ENCODE measurements at places on chromosomes 6 and 20.

GRCh38 chr6:29624520-29624961, 8.4 kb downstream of the GABBR1 start:
- DNase-seq: no peak

DNA sequence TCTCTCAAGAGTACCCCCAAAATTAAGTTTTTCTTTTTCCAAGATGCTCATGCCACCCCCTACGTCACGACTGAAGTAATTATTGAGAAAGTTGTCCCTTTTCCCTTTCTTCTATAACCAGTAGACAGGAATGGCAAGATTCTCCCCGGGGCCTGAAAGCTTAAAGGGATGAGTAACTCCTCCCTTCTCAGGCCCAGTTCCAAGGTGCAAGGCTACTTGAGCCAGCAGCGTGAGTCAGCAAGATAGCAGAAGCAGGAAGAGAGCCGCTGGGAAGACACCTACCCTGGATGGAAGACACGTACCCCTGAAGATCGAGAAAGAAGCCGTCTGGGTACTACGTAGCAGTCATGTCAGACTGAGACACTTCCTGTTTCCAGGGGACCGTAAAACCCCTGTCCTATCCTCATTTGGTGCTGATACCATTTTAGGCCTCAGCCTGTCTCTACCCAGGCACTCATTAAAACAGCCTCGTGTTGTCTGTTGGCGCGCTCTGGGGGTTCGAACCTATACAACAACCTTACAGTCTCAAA, 241.0 kb downstream of the ADGRG6 start:
- no peak for DNase-seq

DNA sequence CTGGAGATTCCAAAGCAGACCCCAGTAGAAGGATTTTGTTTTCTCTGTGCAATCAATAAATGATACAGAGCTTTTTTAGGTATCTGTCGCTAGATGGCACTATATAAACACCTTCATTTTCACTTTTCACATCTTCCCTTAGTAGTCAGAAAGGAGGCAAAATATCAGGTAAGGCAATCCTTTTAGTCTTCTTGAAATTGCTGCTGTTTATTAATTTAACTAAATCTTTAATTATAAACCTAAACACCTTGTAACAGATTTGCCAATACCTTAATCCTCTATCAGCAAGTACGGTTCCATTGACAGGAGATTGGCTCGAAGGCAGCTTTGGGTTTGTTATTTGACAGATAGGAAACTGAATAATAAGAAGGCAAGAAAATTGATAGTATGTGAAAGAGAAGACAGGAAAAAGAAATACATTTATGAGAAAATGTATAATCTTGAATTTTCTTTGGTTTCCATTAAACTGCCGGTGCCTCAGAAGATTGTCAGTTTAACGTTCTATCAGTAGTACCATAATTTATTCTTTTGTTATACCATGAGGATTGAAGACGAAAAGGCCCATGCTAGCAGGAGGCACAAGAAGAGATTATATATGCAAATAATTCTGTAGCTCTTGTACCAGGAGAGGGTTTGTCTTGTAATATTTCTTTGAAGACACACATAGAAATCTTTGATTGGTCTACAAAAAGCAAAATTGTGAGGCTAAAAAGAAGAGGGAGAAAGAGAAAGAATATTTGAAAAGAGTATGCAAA, 23.5 kb upstream of the IBTK start:
- no peak for DNase-seq

GRCh38 chr6:137518386-137518983, 24.3 kb upstream of the OLIG3 start:
- DNase-seq: no peak

DNA sequence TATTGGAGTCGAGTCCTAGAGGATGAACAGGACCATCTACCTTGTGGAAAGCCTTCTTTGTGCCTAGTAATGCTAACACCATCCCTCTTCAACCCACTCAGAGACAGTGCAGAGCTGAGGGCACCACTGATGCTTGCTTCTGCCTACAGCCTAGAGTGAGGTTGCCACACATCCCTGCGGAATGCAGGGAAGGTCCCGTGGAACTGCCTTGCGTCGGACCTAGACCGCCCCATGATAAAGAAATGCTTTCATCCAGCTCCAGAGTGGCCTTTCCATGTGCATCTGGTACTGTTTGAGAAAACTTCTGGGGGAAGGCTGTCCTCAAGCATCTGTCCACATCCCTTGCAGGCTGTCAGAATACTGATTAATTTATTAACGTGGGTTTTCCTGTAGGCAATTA, 168.4 kb downstream of the PHACTR1 start:
- no peak for DNase-seq

GRCh38 chr20:41560970-41561369, 57.2 kb downstream of the CHD6 start:
- no peak for DNase-seq

GRCh38 chr6:142816031-142816430, 128.9 kb downstream of the HIVEP2 start:
- DNase-seq: no peak

DNA sequence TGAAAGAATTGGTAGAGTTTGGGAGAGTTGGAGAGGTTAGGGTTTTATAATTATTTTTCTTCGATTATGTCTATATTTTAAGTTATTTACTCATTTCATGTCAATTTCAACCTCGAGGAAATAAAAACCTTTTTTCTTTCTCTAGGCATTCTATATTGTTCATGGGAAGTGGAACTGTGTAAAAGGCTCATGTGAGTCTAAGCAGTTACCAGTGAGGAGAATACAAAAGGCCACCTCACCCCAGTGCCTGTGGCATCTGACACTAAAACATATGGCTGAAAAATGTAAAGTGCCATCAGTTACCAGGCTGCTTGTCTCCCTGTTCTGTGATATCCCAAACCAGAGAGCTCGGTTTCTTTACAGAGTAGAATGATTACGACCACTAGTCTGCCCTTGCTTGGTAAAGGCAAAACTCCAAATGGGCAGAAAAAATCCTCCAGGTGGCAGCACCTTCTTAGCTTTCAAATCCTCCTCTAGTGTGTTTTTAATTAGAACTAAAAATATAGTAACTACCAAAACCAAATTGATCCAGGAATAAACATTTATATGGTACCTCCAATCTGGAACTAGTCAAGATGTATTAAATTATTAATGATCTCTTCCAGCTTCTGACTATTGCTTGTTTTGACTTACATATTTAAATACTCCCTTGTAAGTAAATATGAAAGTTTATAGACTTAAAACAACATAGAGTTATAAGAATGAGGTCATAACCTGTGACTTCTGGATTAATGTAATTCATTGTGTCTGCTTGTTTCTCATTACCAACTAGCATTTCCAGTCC, 122.6 kb upstream of the MCHR2 start:
- peak; percentile 23 for DNase-seq

DNA sequence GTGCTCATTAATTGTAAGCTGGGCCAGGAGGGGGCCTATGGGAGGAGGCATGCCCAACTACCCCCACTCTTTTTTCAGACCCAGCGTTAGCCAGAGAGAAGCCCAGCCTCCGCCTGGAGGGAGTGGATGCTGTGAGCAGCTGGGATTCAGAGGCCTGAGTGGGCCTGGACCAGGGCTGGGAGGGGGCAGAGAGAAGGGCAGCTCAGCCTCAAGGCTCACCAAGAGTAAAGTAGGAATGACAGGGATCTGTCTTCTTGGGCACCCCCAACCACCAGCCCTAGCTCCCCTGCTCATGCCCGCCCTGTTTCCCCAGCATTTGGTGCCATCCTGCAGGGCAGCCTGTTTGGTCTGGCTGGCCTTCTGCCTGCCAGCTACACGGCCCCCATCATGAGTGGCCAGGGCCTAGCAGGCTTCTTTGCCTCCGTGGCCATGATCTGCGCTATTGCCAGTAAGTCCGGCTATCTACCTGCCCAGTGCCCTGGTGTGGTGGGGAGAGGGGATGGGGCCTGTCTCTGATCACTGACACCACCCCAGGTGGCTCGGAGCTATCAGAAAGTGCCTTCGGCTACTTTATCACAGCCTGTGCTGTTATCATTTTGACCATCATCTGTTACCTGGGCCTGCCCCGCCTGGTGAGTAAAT, 6.8 kb downstream of the SLC29A1 start:
- no peak for DNase-seq

- DNase-seq: no peak
Observed at GRCh38 chr20:6993011-6993410, 225.5 kb downstream of the BMP2 start.

DNA sequence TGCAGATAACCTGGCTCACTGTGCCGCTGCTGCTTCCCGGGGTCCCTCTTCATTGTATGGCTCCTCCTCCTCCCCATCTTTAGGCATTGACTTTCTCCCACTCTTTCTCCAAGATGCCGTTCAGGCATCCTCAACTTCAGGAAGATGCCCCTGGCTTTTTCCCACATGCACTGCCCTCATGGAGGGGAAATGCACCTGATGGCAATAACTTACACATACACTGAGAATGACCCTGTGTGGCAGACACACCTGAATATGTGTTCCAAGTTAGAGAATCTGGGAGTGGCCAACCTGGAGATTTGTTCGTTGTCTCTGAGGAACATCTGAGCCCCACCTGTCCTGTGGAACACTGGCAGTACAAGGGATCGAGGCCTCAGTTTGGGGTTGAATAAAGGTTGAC, 273.9 kb upstream of the CHD6 start:
- DNase-seq: no peak

GRCh38 chr20:6122873-6123648, at the start of gene FERMT1:
FERMT1 (minus strand) TSS chr20:6123030; CDS start chr20:6119554, 3,476 bp downstream.
- DNase-seq: peak; percentile 70

DNA sequence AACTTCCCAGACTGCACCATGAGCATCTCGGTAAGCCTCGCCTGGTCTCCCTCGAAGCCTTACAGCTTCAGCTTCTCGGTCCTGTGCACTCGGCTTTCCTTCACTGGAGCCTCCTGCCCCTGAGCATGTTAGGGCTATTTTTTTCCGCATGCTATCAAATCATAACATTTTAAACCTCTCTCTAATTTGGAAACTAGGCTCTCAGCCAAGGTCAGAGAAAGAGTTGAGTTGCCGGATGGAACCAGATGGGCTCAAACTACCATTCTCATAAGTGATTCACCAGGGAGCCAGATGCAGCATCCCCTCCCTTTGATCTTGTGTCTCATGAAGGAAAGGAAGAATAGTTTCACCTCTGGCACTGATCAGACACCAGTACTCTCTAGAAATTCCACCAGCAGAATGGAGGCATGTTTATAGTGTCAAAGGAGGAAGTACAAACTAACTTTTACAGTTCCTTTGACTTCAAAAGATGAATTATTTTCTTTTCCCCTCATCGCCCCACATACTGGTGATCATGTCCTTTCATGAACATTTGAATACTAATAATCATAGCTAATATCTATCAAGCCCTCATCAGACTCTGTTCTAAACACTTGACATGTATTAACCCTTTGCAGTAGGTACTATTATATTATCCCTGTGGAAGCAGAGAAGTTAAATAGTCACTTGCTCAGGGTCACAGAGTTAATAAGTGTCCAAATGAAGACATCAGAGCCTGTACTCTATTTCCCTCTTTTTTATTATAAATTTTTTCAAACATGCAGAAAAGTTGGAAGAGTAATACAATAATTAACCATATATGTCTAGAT, 46.7 kb downstream of the MAP1LC3A start:
- no peak for DNase-seq

- DNase-seq: no peak
Observed at GRCh38 chr6:140012150-140012549, 637.7 kb upstream of the CITED2 start.

DNA sequence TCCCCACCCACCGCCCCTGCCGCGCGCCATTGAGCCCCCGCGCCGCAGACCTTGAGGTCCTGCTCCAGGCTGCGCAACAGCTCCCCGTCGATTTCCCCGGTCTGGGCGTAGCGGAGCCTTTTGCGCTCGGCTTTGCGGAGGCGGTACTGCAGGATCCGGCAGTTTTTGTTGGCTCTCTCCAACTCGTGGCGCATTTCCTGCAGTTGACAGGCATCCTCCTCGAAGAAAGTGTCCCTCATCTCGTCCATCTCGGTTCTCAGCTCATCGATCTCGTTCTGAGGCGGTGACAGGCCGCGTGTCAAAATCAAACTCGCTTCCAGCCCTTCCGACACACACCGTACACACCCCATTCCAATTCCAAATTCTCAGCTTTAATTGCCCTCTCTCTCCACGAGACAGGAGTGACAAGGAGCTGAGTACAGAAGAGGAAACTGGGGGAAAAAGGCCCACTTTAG, 4.3 kb downstream of the MTCL3 start:
- DNase-seq: peak; percentile 66

DNA sequence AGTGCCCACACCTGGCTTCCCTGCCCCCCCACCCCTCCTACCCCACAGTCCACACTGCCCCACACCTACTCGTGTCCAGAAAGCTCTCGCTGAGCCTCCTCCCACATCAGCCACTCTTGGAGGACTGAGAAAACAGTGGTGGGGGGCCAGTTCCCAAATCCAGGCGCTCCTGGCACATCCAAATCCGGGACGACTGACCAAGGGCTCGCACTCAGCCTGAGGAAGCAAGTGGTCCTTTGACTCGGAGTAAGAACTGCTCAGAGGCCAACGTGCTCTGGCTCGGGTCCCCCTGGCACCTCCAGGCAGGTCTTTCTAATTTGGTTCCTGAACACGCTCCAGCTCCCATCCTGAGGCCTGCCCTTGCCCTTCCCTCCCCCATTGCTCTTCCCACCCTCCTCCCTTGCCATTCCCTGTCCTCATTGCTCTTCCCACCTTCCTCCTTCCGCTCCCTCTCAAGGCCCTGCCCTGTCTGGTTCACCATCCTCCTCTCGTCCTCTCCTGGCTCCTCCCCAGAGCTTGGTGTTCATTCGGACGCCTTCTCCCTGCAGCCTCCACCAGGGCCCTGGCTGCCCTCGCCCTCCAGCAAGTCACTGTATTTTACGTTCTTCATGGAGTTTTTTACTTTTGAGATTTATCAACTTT, 83.6 kb downstream of the THBS2 start:
- DNase-seq: no peak

DNA sequence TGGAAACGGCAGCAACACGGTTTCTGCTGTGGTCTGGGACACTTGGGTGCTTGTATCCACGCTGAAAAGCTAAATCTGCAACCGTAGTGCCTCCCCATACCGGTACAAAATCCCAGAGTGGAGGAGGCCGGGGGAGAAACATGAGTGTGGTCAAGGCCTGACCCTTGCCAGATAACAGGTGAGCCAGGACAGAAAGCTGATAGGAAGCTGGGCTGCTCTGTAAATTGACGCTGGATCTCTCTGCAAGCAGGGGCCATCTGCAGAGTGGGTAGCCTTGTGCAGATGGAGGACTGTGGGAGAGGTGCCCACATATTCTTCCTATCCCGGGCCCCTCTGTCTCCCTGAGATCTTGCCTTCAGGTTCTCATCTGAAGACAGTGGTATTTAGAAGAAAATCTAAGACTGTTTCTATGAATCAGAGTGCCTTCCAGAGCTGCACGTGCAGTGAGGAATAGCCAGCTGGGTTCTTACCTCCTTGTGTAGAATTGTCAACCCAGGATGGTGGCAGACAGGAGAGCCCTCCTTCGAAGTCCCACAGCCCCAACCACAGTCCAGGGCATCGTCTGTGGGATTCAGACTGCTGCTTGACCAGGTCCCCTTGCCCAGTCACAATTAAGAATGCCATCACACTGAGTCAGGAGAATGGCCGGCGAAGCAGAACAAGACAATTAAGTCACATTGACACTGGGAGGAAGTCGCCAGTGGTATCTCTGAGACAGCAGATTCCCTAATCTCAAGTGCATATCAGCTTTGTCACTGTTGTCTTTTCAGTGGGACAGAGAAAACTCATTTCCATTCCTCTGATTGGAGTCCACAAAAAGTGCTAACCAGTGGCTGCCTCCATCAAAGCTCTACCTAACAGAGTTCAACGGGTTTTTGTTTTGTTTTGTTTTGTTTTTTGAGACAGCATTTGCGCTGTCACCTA, 100.0 kb upstream of the RIPOR2 start:
- no peak for DNase-seq

- DNase-seq: no peak
Observed at GRCh38 chr6:45351667-45352066, 23.5 kb downstream of the RUNX2 start.

GRCh38 chr6:4728926-4729325, 47.3 kb upstream of the CDYL start:
- no peak for DNase-seq
